ENCODE measurements at places on chromosomes 5 and 9.
A peak's percentile ranks its signal among the peaks of the same experiment; 100 is the strongest.

DNA sequence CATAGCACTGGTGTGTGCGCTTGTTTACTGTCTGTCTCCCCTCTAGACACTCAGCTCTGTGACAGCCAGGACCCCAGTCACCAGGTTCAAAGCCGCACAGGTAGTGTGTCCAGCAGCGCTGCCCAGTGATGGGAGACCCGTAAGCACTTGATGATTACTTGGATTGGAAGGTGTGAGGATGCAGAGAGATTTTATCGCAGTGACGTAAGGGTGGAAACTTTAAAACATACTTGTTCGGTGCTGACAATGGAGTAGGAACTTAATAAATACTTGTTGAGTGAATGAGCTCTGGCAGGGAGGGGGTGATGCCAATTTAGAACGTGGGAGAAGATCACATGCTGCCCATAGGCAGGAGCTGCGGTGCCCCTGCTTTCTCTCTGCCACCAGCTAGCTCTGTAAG, 99.2 kb upstream of the PITX1 start:
- DNase-seq: no peak

DNA sequence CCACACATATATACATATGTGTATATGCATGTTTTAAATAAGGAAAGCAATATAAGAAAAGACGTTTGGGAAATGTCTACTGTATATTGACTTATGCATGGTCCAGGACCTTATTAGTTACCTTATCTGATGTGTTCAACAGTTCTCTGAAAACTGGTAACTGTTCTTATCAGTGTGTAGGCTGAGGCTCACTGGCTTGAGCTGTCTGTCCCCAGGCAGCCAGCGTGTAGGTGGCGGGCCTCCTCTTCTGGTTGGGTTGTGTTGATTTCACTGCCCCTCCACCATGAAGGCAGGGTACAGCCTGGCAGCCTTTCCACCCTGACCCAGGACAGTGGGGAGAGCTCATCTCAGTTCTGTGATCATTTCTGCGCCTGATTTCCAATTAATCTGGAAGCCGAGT, 38.7 kb upstream of the SEMA4D start:
- no peak for DNase-seq

GRCh38 chr5:109558364-109558763, 131.4 kb upstream of the MAN2A1 start:
- no peak for DNase-seq

GRCh38 chr9:104774132-104774531, 10.2 kb downstream of the NIPSNAP3B start:
- DNase-seq: no peak

DNA sequence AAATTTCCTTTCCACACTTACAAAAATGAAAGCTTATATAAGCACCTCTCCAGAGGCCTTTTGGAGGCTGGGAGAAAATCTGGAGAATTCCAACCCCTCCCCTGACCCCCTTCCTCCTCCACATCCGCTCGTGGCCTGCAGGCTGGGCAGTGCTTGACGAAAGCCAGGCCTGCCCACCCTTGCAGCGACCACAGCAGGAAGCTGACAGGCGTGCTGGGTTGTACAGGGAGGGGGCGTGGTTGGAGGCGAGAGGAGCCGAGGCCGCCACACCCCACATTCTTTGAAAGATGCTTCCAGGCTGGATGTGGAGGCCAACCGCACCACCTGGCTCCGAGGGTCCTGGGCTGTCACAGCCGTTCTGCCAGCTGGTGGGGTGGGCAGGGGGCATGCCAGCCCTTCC, 47.8 kb upstream of the IER5L start:
- DNase-seq: peak; percentile 61

DNA sequence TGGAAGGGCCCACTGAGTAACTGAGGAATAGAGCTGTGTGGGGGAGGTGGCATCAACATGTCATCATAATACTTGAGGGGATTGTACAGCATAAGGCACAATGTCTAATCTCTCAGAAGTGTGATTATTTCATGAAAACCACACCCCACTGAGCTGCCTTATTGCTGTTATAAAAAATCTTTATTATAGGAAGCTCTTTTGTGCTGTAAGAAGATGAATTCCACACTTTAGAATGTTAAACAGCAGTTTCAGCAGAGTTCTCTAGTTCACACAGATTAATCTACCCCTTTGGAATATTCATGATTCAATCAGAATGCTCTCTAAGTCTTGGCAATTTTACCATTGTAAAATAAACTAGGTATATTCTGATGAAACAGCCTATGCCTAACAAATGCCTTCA, 1389.6 kb downstream of the PTPRD start:
- DNase-seq: no peak

GRCh38 chr9:107307331-107307730, 24.3 kb downstream of the RAD23B start:
- DNase-seq: no peak

DNA sequence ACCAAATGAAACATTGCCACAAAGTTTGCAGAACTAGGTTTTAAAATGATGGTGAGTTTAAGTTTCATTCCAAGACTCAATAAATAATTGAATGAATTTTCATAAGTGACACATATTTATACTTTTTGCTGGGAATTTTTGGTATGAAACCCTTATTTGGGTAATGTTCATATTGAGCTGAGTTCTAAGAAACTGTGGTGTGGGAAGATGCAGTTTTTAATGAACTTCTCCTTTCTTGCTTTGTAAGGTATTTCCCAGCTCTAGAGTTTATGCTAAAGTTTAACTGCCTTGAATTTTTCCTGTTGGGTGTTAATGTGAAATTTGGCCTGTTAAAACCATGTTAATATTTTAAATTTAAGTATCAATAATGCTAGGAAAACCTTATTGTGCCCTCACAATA, 15.1 kb downstream of the RABGAP1 start:
- no peak for DNase-seq

All from CD4-positive, alpha-beta T cell treated with Interleukin-4 for 1 hour (primary cell).